Fibroblast of the conjunctiva (primary cell): ENCODE measurements at places on chromosomes 6 and 20.
A peak's percentile ranks its signal among the peaks of the same experiment; 100 is the strongest.

DNA sequence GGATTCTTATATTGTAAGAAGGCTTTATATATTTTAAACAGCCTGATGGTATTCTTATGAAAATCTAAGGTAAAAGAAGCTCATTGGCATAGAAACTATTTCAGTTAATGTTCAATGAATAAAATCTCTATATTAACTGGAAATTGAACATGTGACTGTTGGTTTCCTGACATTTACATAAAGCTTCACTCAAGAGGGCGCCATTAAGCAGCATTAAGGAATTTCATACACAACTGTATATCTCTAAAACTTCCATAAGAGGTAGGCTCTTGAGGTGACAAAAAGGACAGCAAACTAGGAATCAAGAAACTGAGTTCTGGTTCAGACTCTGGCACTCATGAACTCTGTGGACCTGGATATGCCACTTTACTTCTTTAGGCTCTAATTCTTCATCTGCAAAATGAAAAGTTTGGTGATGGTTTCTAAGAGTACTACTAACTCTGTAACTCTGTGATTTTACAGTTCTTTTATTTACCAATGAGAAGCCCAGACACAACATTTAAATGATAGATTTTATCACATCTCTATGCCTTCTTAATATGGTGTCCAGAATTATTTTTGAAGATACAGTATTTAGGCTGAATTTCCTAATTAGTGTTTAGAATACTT lies 147.5 kb downstream of the FLRT3 start:
- peak; percentile 37 for DNase-seq

- DNase-seq = no peak
Measured at GRCh38 chr6:125203395-125203794, 49.8 kb downstream of the TPD52L1 start.

DNA sequence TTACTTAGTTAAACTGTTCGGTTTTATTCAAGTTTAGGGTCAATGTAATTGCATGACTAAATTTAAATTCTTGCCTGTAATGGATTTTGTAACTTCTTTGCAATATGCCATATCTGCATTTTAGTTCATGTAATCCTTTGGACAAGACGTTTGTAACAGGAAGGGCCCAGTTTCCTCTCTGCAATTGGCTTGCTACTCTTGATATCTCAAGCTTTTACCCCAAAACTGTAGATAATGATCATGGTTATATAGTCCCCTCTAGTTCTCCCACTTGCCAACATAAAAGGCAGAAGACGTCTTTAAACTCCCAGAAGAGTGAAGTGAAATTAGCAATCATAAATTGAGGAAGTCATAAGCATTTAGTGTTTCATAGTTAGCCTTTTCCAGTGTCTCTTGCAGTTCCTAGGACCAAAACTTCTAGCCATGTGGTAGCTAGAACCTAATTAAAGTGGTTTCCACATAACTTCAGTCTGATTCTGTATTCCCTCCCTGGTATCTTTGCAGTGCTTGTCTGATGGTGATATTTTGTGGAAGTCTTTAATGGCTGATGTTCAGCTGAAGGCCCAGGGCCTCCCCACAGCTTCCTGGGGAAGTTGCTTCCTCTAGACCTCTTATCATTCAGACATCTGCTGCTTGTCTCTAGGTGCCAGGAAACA lies 117.8 kb upstream of the SUPT3H start:
- DNase-seq = no peak

- DNase-seq = no peak
Measured at GRCh38 chr6:93164781-93165180, 254.6 kb downstream of the EPHA7 start.

- DNase-seq = no peak
Measured at GRCh38 chr20:20065361-20065760, 13.0 kb downstream of the CFAP61 start.

GRCh38 chr6:139124887-139125672 lies 9.8 kb upstream of the HECA start:
- DNase-seq = peak; percentile 61

- DNase-seq = no peak
Measured at GRCh38 chr6:148943451-148943850, 196.6 kb downstream of the UST start.

GRCh38 chr6:118725944-118726343 lies 74.6 kb upstream of the CEP85L start:
- no peak for DNase-seq

- DNase-seq = no peak
Measured at GRCh38 chr6:130020073-130020906, 1.9 kb downstream of the L3MBTL3 start.

- DNase-seq = no peak
Measured at GRCh38 chr6:41805830-41806774, 18.6 kb downstream of the TOMM6 start.

- DNase-seq = no peak
Measured at GRCh38 chr6:82739303-82739702, 326.3 kb downstream of the UBE3D start.

DNA sequence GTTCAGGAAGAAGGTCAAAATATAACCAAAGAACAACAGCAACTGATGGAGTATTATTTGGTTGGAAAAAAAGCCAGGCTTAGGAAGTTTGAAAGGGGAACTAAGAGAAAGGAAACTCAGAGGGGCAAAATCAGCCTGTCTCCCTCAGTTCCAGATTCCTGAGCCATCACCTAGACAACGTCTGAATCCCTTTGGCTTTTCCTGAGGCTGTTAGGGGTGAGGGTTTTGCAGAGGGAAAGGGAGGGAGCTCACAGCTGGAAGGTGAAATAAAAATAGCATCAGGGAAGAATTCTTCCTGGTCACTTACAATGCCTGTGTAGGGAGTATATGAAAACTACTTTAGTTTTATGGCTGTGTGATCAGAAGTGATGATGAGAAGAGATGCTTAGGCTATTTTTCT lies 100.5 kb downstream of the SOBP start:
- no peak for DNase-seq

DNA sequence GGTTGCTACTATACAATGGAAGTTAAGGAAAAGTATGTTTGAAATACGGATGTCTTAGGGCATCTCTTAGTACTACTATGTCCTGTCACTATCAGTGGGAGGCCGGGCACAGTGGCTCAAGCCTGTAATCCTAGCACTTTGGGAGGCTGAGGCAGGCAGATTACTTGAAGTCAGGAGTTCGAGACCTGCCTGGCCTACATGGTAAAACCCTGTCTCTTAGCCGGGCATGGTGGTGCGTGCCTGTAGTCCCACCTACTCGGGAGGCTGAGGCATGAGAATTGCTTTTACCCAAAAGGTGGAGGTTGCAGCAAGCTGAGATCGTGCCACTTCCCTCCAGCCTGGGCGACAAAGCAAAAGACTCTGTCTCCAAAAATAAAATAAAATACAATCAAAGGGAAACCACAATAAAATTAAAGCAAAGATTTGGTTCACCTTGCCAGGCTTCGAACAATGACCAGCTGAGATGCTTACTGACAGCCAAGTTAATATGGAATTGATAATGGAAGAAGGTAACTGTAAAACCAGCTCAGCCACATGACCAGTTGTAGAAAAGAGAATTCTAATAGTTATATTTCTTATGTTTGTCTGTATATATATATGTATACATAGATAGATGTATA lies 6.5 kb downstream of the CD24 start:
- DNase-seq = no peak

DNA sequence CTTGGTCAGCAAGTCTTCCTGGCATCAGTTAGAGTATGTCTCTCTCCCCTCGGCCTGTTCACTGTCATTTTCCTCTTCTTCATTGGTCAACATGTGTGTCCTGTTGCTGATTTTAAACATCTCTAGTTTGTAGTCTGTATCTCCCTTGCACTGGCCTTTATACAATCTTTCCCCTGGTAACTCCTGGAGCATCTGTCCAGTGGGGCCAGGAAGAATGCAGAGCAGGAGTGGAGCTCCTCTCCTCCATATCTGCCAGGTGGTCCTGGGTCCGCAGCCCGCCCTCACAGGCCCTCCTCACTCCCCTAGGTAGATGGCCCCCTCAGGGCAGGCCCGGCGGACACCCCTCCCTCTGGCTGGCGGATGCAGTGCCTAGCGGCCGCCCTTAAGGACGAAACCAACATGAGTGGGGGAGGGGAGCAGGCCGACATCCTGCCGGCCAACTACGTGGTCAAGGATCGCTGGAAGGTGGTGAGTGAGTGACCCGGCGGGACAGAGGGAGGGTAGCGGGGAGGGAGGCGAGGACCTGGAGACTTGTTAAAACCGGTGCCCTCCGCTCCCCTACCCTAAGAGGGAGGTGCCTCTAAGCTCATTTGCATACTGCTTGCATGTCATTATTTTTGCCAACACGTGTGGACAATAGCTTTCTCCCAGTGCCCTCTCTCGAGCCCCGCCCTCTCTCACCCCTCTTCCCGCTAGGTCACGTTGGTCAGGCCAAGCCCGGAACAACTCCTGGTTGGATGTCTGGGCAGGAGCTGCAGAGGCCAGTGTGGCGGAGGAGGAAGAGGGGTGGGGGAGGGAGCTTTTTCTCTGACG lies 3.2 kb downstream of the TTBK1 start:
- DNase-seq = no peak

GRCh38 chr20:63890201-63890576 lies 4.7 kb upstream of the DNAJC5 start:
- DNase-seq = no peak

DNA sequence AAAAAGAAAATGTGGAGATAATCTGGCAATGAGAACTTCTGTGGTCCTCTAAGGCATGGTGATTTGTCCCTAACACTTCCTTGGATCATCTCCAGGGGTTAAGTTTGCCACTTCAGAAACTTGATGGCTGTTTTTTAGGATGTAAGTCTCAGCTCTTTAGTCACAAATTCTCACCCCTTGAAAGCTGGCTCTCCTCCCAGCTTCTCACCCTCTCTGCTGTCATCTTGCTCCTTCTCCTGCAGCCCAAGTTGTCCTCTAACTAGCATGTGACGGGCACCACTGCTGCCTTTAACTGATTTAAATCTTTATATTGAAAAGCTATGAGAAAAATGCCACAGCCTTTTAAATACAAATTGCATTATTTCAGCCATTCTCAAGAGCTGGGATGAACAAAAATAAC lies 107.8 kb downstream of the MAP3K5 start:
- DNase-seq = no peak

DNA sequence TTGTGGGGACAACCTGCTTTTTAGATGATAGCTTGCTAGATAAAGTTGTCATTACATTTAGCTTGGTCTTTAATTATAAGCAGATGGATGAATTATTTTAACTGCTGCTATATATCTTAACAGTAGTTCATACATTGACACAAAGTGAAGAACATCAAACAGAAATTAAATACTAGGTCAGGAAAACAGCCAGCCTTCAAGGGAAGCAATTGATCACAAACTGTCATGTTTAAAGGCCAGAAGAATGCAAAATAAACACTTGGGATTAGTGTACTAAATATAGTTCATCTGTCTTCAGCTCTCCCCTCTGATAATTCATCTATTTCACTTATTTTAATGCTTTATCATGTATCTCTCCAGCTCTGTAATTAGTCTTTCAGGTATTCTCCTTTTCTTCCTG lies 225.1 kb upstream of the FERMT1 start:
- DNase-seq = no peak

- no peak for DNase-seq
Measured at GRCh38 chr20:1479831-1480595, 11.2 kb downstream of the SIRPB2 start.

DNA sequence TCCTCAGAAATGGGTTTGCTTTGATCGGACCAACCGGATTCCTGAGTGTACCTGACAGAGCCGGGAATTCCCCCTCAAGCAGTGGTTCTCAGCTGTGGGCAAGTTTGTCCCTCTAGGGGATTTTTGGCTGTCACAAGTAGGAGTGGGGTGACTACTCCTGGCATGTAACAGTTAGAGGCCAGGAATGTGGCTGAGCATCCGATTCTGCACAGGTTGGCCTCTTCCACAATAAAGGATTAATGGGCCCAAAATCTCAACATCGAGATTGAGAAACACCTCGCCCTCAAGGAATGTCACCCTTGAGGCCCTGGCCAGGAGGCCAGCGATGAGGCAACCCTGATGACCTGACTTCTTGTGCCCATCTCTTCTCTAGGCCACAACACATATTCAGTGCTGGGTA lies 7.9 kb downstream of the AGPAT4 start:
- no peak for DNase-seq

GRCh38 chr6:157055863-157056262 lies 267.5 kb downstream of the TMEM242 start:
- no peak for DNase-seq

DNA sequence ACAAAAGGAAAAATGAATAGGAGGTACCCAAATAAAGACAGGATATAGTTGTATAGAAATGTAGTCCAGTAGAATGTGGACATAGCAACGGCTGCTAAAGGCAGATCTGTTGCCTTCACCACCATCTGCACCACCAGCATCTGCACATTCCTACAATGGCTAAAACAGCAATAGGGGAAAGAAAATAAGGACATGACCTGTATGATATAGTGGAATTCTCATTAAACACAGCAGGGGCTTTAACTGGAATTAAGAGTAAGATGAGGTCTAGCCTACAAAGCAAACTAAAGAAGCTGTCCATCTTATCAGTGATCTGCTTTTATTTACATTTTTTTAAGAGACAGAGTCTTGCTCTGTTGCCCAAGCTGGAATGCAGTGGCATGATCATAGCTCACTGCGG lies 26.8 kb upstream of the SCAF8 start:
- DNase-seq = no peak

GRCh38 chr6:6438286-6438685 lies 117.8 kb upstream of the F13A1 start:
- no peak for DNase-seq

DNA sequence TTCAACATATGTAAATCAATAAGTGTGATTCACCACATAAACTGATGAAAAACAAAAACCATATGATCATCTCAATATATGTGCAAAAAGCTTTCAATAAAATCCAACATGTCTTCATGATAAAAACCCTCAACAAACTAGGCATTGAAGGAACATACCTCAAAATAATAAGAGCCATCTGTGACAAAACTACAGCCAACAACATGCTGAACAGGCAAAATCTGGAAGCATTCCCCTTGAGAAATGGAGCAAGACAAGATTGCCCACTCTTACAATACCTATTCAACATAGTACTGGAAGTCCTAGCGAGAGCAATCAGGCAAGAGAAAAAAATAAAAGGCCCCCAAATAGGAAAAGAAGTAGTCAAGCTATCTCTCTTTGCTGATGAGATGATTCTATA lies 76.5 kb downstream of the OTOR start:
- no peak for DNase-seq

DNA sequence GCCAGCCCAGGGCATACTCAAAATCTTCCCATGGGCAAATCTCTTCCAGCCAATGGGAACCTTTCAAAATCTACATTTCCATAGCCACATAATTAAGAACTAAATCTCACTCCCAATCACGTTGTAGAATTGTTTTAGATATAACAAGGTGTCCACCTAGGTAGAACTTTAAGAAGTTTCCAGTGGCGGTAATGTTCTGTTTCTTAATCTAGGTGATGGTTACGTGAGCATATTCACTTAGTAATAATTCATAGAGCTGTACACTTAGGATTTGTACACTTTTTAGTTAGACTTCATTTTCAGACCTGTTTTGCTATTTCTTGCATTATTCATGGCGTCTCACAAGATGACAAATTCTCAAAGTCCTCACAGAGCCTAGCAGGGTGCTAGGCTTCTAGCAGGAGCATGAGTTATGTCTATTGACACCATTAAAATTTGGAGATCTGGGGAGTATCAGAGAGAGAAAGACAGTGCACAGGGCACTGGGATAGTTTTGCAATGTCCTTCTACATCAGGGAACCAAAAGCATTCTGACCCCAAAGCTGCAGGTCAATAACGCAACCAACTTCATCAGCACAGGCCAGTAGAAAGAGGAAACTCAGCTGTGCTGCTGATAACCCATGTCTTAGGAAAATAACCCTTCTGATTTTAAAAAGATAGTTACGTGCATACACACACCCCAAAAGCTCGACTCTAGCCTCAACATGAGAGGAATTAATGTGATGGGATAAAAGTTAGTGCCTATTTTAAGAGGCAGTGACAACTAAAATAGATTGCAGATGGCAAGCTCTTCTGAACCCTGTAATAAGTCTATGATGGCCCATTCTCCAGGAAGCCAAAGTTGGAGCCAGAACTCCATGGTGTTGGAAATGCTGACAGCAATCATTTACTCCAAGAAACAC lies 518.1 kb upstream of the JARID2 start:
- no peak for DNase-seq
